HFFc6 (cell line): ENCODE measurements at places on chromosomes 1 and 21. TPM values are rescaled to one million over a fixed set of nuclear protein-coding genes. Genes with fewer than 3 reads are reported as not detected.

Gene IFFO2
- 19.9 to 31.2 TPM (median 27.5 TPM) in 3 replicates for total RNA-seq

Gene LMO4
- 38.6 to 43.0 TPM (median 41.0 TPM) in 3 replicates for total RNA-seq

Gene ARHGAP29
- total RNA-seq: 33.8 to 54.5 TPM (median 45.3 TPM) in 3 replicates

Gene BSND
- not detected in 3 replicates for total RNA-seq

Gene PLCH2
- total RNA-seq: 0.08 to 0.34 TPM (median 0.09 TPM) in 3 replicates

Gene ATP6V1G3
- total RNA-seq: 0.44 to 0.96 TPM (median 0.53 TPM) in 3 replicates

- no peaks in the 10 kb centered on the region for H3K36me3 ChIP-seq
- H3K4me1 ChIP-seq: peaks cover 7% of the 10 kb centered on the region; the same call in 1 of the 2 replicates
- no peak overlapping the region for H3K4me3 ChIP-seq
- no peak overlapping the region for H3K27ac ChIP-seq
- peaks cover 20% of the 10 kb centered on the region for H3K27me3 ChIP-seq
These were observed 65.5 kb upstream of the DNAH14 start for GRCh38 chr1:224864006-224864405.

DNA sequence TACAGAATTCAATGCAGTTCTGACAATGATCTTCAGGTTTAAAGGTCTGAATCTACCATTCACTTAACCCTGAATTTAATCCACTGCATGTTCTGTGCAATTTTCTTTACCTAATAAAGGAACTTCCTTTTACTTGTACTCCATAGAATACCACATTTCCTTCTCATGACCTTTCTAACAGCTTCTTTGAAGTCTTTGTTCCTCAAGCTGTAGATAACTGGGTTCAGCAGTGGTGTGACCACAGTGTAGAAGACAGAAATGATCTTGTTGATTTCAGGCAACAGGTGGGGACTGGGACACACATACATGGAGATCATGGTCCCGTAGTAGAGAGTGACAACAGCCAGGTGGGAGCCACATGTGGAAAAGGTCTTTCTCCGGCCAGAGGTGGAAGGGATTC lies 878 bp downstream of the OR11L1 start:
- H3K4me3 ChIP-seq: no peak overlapping the region
- H3K27me3 ChIP-seq: no peaks in the 10 kb centered on the region
- H3K27ac ChIP-seq: no peak overlapping the region
- no peaks in the 10 kb centered on the region; the same call in 1 of the 2 replicates for H3K36me3 ChIP-seq
- no peak for DNase-seq

DNA sequence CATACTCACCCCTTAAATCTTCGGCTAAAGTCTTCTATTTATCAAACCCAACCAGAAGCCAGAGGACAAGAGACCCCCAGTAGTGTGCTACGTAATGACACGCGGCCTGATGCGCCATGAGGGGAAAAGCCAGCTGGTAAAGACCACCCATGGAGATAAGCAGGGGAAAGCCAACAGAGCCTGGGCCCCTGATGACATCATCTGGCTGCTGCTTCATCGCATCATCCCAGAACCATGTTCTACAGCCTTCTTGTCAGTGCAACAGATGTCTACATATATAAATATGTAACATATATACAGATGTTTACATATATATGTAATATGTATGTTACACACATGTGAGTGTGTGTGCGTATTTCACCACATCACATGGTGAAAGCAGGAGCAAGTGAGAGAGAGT lies 81.7 kb upstream of the VANGL1 start:
- peaks cover 45% of the 10 kb centered on the region for H3K4me1 ChIP-seq
- H3K36me3 ChIP-seq: no peaks in the 10 kb centered on the region
- DNase-seq: no peak
- no peak overlapping the region for H3K4me3 ChIP-seq
- H3K27me3 ChIP-seq: peaks cover 1% of the 10 kb centered on the region

DNA sequence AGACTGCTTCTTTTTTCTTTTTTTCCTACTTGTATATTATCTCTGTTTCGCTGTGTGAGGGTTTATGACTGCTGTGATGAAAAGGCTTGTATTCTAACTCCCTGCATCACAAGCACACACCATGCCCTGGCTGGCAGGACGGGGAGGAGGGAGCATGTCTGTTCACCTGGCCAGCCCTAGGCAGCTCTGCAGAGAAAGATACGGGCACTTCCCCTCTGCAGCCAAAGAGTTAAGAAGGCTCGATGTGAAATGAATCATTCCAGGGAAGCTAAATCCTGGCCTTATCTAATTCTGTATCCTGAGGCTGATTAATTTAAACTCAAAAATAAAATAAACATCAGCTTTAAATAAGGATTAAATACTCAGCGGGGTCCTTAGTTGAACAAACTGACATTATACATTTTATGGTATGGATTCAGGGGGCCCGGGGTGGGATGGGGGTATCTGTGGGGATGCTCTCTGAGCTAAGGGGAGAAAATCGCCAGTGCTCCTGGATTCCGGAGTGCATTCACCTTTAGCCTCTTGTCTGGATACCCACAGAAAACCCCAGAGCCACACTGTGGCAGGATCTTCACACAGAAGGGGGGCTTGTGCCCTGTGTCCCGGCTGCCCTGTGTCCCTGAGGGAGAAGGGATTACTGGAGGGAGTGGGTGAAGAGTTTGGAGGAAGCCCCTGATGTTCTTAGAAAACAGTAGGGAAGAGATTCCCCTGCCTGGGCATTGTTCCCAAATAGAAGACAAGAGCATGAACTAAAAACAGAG lies 321.5 kb downstream of the NPHP4 start:
- no peak for DNase-seq
- H3K4me1 ChIP-seq: no peaks in the 10 kb centered on the region
- H3K4me3 ChIP-seq: no peak overlapping the region
- H3K27ac ChIP-seq: no peak overlapping the region
- peaks cover 15% of the 10 kb centered on the region for H3K36me3 ChIP-seq
- no peaks in the 10 kb centered on the region for H3K27me3 ChIP-seq

DNA sequence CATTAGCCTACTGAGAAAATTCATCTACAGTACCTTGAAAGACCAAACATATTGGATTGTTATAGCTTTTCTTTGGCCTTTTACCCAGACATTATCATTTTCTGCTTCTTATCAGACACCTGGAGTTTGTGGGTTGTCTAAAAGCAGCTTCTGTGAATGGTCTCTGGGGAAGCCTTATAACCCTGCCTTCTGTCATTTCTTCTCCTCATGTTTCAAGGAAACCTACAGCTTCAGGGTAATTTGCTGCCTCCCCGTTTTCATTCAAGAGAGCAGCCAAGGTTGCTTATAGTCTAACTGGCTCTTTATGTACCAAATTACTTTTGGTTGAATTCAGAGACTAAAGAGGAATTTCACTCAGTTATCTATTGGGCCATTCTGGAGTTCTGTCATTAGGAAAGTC lies 288.3 kb upstream of the SGIP1 start:
- no peak overlapping the region for H3K27ac ChIP-seq
- H3K4me1 ChIP-seq: peaks cover 28% of the 10 kb centered on the region
- H3K4me3 ChIP-seq: no peak overlapping the region

GRCh38 chr1:12166834-12167492 lies at the start of gene TNFRSF1B:
TNFRSF1B (plus strand) TSS chr1:12166991; CDS start chr1:12167092, 101 bp downstream.
- H3K36me3 ChIP-seq: no peaks in the 10 kb centered on the region
- no peak for DNase-seq
- H3K4me3 ChIP-seq: peak within 1 kb of the TSS; percentile 81
- no peak within 1 kb of the TSS; the same call in 1 of the 2 replicates for H3K27ac ChIP-seq

DNA sequence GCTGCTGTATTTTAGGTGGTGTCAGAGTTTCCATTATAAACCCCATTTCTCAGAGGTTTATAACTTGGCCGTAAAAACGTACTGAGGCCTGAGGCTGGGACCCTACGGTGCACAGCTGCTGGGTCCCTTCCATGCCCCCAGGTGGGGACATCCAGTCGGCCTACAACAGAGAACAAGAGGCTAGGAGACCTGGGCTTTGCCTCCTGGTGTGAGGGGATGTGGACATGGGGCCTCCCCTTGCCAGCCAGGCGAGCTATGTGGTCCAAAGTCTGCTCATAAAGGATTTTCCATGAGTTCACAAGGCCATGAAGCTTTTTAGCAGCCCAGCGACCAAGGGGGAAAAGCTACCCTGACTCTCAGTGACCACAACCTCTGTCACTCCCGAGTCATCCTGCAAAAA lies 261.5 kb upstream of the VAMP3 start:
- H3K36me3 ChIP-seq: no peaks in the 10 kb centered on the region
- peaks cover 2% of the 10 kb centered on the region; the same call in 1 of the 2 replicates for H3K27me3 ChIP-seq
- DNase-seq: no peak
- H3K4me3 ChIP-seq: no peak overlapping the region

DNA sequence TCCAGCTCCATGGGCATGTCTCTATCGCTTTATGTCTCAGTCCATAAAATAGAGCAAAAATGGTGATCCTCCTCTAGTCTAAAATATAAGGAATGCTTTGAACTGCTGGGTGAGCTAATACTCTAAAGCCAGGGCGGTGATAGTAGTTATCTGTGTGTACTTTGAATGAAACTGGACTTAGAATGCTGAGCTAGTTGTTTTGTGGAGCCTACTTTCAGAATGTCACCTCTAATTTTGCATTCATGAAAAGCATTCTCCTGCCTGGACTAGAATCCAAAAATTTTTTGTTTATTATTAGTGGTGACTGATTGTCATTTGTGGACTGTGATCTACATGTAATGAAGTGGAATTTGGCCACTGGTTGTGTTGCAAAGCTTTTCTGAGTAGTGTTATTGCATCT lies 241.6 kb upstream of the C1orf105 start:
- no peak overlapping the region for H3K27ac ChIP-seq
- no peak for DNase-seq
- H3K36me3 ChIP-seq: no peaks in the 10 kb centered on the region
- peaks cover 34% of the 10 kb centered on the region for H3K4me1 ChIP-seq
